DMS53 (cell line): ENCODE measurements at places on chromosomes 4 and X.
A peak's percentile ranks its signal among the peaks of the same experiment; 100 is the strongest.

- no peak for DNase-seq
Observed at GRCh38 chr4:153260553-153261300, 56.5 kb downstream of the TRIM2 start.

- DNase-seq, result no peak
Observed at GRCh38 chr4:98685225-98686042, 27.0 kb upstream of the TSPAN5 start.

DNA sequence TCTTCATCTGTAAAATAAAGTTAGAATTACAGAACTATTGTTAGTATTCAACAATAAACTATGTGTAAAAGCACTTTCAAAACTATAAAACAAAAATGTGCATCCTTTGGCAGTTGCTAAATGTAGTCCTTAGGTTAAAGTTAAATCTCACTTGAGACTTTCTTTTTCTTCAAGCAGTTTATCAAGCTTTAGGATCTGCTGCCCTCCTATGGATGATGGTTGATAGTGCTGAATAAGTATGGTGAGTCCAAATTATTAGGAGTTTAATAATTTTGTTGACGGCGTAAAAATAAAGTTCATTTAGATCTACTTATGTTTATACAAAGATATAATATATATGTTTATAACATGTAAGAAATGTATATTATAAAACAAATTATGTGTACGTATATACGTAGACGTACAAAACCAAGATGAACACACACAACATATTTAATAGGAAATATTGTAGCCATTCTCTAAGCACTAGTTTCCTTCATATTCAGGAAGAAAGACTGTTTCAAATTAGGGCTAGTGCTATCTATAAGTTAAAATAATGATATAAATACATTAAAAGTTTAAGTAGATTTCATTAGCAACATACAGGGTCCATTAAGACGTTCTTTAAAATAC, 22.3 kb downstream of the UGT2A2 start:
- peak; percentile 74 for DNase-seq

DNA sequence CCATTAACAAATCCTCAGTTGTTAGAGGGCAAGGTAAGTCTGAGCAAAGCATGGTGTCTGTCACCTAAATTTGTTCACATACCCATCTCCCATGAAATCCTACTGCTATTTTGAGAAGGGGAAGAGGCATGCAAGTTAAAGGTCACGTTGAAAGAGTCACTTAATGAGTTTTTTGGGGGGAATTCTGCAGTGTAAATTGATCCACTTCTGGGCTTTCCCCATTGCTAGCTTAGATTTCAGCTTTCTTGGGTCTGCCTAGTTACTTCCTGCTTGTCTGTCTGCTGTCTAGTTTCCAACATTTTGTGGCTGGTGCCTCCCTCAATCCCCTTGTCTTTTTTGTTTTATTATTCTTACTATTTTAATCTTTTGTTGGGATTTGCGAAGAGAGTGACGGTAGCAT, 32.0 kb downstream of the CEP135 start:
- no peak for DNase-seq
